SK-N-MC (cell line): ENCODE measurements at places on chromosomes 7 and 10.

DNA sequence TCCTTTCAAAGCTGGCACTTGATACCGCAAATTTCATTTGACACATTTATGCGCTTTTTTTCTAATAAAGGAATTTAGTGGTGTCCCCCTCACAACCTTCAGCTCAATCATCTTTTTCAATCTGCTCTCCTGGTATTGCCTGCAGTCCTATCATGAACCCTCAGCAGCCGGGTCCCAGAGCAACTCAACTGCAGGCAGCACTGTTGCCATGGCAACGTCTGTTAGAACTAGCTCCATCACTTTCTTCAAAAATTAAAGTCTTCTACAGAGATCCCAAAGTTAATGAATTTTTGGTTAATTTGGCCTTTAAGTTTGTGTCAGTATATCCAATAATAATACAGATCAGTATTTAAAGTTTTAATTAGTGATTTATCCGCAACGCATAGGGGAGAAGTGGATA is 136.1 kb upstream of the TARP start:
- no peak for DNase-seq

DNA sequence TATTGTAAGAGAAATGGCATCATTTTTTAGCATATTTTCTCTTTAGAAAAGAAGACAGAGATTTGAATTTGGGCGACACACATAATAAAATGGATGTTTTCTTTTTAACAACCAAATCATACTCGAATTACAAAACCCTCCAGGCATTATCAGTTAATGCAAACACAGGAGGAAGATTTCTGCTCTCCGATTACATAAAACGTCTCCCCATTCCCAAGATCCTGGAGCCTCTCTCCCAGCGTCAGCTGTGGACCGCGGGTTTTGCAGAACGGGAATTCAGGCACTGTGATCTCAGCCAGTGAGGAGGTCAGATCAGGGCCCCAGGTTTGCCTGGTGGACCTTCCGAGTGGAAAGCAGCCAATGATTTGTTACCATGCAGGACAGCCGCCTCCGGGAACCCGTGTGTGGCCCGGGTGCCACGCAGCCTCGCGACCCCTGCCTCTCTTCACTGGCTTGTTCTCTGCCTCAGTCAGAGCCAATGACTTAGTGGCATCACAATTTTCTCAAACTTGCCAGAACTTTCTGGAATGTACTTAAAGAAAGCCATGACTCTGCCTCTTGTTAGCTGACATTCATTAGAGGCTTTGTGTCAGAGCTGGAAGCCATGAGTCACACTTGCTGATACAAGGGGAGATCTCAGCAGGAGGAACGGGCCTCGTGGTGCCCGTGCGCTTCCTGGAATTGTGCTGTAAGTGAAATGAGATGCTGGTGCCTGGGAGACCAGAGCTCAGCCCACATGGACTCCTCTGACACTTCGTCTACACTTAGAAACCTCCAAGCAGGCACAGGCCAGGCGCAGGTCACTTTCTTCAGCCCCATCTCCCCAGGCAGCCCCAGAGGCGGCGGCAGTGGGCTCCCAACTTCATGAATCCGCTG is 246.1 kb downstream of the KLF6 start:
- no peak for DNase-seq

GRCh38 chr10:75209921-75210281 is 695 bp upstream of the VDAC2 start:
- DNase-seq: no peak

DNA sequence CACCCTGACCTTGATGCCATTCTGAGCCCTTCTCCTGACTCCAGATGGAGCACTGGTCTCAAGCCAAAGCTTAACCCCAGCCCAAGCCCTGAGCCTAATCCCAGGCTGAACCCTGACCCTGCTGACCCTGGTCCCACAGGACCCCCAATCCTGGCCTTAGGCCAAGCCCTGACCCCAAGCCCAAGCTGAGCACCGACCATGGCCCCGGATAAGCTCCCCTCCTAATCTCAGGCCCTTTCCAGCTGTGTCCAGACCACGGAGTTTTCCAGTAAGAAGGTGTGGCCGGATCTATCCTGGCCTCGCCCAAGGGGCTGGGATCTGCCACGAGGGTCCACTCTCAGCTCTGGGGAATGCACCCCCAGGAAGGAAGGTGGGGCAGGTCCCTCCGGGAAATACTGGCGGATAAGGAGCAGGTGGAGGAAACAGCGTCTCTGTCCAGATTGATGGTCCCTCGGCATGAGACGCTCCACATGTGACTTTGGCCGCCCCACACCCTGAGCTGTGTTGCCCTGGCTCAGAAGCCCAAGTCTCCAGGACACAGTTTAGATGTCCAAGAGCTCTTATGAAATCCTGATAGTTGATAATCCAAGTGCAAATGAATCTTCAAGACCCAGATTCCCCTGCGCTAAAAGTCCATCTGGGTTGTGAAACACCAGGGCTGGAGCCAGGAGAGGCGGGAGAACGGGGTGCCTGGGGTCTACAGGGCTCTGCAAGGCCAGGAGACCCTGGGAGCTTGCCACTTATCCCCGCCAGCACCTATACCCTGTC is 10.4 kb downstream of the ELN start:
- no peak for DNase-seq

- no peak for DNase-seq
These were observed 116.5 kb downstream of the ZMIZ1 start for GRCh38 chr10:79185067-79185774.

DNA sequence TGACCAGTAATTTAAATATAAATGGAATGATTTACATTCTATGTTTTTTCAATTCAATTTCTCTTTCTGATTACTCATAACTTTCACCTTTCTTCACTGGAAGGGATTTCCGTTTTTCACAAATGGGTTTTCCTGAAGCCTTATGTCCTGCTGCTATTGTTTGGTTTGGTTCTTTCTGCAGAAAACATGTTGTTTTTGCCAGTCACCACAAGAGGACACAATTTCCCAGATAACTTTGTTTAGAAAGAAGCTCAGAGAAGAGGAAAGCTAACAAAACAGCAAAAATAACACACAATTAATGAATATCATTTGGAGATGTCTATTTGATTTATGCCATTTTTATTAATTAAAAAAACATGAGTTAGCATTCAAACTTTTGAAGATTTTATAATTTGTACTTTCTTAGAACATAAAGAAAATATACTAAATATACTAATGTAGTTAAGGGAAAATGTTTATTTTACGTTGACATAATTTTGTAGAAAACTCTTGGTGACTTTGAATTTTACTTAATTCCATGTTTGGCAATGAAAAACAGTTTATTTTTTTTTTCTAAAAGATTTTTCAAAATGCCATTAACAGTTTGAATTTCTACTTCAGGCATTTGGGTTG is 4.6 kb upstream of the TWIST1 start:
- no peak for DNase-seq

DNA sequence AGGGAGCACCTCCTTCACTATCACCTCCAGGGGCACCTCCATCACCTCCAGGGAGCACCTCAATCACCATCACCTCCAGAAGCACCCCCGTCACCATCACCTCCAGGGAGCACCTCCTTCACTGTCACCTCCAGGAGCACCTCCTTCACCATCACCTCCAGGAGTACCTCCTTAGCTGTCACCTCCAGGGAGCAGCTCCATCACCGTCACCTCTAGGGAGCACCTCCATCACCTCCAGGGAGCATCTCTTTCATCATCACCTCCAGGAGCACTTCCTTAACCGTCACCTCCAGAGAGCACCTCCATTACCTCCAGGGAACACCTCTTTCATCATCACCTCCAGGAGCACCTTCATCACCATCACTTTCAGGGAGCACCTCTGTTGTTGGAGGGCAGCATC is 103.0 kb downstream of the DNAJB6 start:
- DNase-seq: no peak

DNA sequence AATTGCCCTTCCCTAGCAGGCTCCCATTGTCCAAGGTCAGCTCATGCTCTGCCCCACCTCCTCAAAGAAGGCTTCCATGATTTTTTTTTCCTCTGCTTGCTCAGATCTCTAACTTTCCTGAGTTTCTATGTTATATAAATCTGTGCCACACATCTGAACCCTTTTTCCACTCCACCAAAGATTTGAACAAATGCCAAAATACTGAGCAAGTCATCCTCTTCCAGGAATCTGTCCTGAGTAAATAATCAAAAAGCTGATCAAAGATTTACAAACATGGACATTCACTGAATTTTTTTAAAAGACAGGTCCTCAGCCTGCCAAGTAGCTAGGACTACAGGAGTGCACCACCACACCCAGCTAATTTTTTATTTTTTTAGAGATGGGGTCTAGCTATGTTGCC is 102.8 kb upstream of the ARID5B start:
- no peak for DNase-seq

- no peak for DNase-seq
These were observed 15.9 kb upstream of the FAM221A start for GRCh38 chr7:23664122-23664521.

DNA sequence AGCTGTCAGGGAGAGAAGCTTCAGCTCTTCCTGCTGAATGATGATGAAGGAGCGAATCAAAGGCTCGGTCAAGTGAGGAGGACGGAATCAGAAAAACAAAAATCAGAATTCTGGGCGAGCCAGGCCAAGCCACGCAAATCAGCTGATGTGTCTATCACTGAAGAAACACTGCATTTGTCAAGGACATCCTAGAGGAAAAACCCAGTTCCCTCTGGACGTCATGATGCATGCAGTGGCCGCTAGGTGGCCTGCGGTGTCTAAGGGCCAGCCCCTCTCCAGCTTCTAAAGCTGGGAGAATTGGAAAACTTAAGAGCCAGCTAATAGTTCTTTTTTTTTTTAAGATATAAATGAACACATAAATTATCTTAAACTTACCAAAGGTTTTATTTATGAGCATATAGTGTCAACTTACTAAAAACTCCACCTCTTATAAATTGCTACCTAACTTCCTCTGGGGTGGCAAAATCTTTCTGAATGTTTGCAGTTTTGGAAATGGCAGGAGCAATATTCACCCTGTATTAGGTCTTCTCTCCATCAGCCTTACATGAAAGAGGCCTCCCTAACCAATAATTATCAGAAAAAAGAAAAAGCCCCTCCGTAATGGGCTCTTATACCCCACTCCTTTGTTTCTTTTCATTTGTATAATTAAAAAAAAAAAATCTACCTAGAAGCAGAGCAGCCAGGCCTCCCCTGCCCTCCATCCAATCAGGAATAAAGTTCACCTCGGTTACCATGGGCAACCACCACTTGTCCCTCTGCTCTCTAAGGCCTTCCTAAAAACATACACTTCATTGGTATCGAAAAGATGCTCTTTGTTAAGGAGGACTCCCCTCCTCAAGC is 186.8 kb downstream of the USP6NL start:
- DNase-seq: no peak
